AG04450 (cell line): ENCODE measurements at places on chromosomes 7 and 10.

DNA sequence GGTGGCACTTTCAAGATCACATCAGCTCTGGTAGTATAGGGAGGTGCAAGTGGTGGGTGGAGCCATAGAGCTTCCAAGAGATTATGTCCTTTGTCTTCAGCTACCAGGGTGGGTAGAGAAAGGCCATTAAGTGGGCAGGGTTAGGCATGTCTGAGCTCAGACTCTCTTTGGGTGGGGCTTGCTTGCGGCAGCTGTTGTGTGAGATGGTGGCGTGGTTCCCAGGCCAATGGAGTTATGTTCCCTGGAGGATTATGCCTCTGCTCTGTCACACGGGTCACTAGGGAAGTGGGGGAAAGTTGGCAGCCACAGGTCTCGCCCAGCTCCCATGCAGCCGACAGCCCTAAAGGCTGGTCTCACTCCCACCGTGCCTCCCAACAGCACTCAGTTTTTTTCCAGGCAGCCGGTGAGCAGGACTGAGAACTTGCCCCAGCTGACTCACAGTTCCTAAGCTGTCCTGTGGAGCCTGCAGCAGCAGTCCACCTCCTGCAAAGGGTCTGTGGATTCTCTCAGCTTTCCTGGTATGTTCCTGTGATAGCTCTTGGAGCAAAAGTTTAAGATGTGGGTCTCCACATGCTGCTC lies 459.0 kb downstream of the SH2D4B start:
- DNase-seq: no peak

DNA sequence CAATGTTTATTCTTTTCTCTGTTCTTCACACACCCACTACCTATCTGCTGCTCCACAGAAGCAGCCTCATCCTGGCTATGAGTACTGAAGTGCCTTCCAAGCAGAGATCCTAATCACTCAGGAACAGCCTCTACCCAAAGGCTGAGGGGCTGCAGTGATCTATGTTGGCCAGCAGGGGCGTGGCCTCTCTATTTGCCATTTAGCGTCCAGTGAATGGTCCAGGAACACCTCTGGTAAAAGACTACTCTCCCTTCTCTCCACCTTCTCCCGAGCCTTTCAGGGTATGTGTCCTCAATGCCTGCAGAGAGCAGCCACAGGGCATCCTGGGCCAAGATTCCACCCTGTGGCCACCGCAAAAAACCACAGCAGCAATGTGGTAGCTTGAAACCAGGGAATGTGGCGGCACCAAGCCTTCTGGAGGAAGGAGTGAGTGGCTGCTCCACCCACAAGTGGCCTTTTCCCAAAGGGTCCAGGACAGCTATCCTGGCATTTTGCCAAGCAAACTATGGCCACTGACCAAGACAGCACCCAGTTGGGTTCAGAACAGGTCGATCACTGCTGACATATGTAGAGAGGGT lies 70.9 kb downstream of the SYPL1 start:
- no peak for DNase-seq

DNA sequence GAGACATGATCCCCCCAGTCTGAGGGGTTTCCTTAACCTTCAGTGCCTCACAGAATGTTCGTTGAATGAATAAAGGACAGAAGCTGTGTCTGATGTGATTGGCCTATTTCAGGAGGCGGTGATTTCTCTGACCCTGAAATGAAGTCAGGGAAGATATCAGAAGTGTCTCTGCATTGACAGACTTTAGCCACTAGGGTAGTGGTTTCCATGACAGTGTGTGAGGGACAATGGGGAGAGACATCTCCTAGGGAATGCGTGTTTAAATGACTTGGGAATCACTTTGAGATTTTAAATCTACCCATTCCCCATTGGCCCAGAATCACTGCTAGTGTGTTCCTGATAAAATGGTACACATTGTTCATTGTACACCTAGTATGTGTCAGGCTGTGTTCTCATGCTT lies 132.0 kb downstream of the CFAP58 start:
- no peak for DNase-seq

GRCh38 chr7:137521451-137521850 lies 177.9 kb upstream of the PTN start:
- no peak for DNase-seq

DNA sequence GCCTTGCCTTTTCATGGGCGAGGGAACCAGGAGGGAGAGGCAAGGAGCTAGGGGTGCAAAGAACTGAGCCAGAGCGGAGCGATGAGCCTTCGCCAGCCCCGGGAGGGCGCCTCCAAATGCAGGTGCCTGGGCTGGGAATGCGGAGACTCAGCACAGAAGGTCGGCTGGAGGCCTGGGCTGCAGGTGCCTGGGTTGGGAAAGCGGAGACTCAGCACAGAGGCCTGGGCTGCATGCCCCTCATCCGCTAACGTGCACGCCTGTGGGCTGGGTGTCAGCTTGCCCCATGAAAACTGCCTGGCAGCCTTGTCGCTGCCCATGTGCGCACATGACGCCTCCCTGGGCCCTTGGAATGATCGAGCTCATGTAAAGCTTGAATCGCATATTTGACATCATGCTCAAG lies 51.8 kb downstream of the POM121L12 start:
- DNase-seq: no peak
